ENCODE measurements at places on chromosomes 3 and 15. TPM values are rescaled to one million over a fixed set of nuclear protein-coding genes. Genes with fewer than 3 reads are reported as not detected.

DNA sequence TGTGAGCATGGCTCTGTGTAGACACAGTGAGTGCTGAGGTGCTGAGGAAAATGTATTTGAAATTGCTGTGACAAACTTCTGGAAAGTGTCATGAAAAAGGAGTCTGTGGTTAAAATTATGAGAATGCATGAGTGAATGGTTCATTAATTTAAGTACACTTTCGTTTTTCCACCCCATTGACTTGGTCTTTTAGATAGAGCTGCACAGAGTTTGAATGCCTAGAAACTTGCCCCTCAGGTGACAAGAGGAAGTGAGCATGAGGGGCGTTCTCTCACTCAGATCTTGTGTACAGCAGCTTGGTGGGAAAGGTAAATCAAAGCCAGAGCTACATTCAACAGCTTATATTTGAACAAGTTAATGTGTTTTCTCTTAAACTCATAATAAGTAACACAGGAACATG is 296.8 kb downstream of the WDR72 start:
- no peaks in the 10 kb centered on the region for H3K4me1 ChIP-seq
- H3K4me3 ChIP-seq = no peak overlapping the region
- no peaks in the 10 kb centered on the region for H3K36me3 ChIP-seq
- H3K27me3 ChIP-seq = no peaks in the 10 kb centered on the region

DNA sequence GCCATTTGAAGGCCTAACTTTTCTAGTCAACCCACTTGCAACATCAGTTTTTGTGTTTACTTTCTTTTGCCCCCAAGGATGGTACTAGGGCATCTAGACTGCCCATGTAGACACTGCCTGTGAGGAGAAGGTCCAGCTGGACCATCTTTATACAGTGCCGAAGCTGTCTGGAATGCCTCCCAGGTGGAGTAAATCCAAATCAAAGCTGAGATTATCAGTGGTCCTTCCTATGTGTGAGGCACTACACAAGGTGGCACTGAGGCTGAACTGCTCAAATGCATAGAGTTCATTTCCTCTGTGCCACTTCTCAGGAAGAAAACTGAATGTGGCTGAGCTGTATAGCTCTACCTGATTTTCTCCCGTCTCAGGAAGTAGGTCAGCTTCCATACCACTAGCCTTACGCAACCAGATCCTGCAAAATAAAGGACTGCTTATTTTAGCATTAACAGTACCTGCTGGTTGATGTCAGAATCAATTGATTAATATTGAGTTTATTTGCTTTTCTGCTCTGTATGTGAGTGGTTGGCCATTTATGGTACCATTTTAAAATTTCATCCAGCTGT is 106.1 kb downstream of the GHSR start:
- H3K4me3 ChIP-seq = no peak overlapping the region
- no peaks in the 10 kb centered on the region for H3K27me3 ChIP-seq
- H3K4me1 ChIP-seq = no peaks in the 10 kb centered on the region
- no peak for DNase-seq
- peaks cover 40% of the 10 kb centered on the region for H3K36me3 ChIP-seq

GRCh38 chr15:76158226-76158625 is 98.4 kb downstream of the TMEM266 start:
- H3K27ac ChIP-seq = no peak overlapping the region
- no peaks in the 10 kb centered on the region for H3K36me3 ChIP-seq
- no peaks in the 10 kb centered on the region for H3K27me3 ChIP-seq
- no peak for DNase-seq
- H3K4me1 ChIP-seq = no peaks in the 10 kb centered on the region
- H3K4me3 ChIP-seq = no peak overlapping the region

Gene AGBL1
- not detected for total RNA-seq

Data from CD4-positive, alpha-beta T cell (primary cell).